ENCODE measurements at places on chromosomes 6 and 20.
A peak's percentile ranks its signal among the peaks of the same experiment; 100 is the strongest.

- no peak for DNase-seq
These were observed 411.4 kb downstream of the ESR1 start for GRCh38 chr6:152218887-152219286.

- no peak for DNase-seq
These were observed 388.4 kb upstream of the GJE1 start for GRCh38 chr6:141744194-141744925.

- no peak for DNase-seq
These were observed 8.9 kb upstream of the LKAAEAR1 start for GRCh38 chr20:64093013-64093503.

GRCh38 chr6:4017834-4018170 is 61.1 kb downstream of the FAM217A start:
- no peak for DNase-seq

GRCh38 chr6:153790876-153791473 is 248.1 kb upstream of the OPRM1 start:
- no peak for DNase-seq

GRCh38 chr6:157095569-157095968 is 227.8 kb downstream of the TMEM242 start:
- no peak for DNase-seq

- no peak for DNase-seq
These were observed 266.3 kb downstream of the CDC5L start for GRCh38 chr6:44653761-44654218.

- no peak for DNase-seq
These were observed 41.9 kb downstream of the FGD2 start for GRCh38 chr6:37047346-37047688.

DNA sequence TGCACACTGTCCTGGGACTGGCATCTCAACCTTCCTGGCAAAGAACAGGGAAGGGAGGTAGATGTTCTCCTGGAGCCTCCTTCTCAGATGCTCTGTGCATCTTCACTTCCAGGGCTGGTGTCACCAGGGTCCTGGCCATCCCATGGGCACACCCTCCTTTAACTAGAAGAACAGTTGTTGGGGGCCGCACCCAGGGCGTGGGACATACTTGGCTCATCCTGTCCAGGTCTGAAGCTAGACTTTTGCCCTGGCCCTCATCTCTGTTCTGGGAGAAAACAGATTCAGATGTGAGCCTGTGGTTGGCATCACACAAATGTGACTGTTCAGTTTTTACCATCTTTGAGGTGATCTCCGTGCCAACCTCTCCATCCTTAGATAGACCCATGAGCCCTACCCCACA is 41.6 kb downstream of the FOXC1 start:
- no peak for DNase-seq

GRCh38 chr6:34709386-34709785 is 12.8 kb upstream of the ILRUN start:
- peak; percentile 75 for DNase-seq

- no peak for DNase-seq
These were observed 153.2 kb downstream of the SH3BGRL2 start for GRCh38 chr6:79784395-79784753.

GRCh38 chr6:23511817-23512216 is 614.2 kb upstream of the NRSN1 start:
- no peak for DNase-seq

GRCh38 chr6:26739811-26740210 is 80.3 kb upstream of the ZNF322 start:
- DNase-seq = no peak

GRCh38 chr20:39049148-39049547 is 87.0 kb downstream of the DHX35 start:
- DNase-seq = no peak

- DNase-seq = no peak
These were observed 44.5 kb upstream of the DSE start for GRCh38 chr6:116326181-116326671.

DNA sequence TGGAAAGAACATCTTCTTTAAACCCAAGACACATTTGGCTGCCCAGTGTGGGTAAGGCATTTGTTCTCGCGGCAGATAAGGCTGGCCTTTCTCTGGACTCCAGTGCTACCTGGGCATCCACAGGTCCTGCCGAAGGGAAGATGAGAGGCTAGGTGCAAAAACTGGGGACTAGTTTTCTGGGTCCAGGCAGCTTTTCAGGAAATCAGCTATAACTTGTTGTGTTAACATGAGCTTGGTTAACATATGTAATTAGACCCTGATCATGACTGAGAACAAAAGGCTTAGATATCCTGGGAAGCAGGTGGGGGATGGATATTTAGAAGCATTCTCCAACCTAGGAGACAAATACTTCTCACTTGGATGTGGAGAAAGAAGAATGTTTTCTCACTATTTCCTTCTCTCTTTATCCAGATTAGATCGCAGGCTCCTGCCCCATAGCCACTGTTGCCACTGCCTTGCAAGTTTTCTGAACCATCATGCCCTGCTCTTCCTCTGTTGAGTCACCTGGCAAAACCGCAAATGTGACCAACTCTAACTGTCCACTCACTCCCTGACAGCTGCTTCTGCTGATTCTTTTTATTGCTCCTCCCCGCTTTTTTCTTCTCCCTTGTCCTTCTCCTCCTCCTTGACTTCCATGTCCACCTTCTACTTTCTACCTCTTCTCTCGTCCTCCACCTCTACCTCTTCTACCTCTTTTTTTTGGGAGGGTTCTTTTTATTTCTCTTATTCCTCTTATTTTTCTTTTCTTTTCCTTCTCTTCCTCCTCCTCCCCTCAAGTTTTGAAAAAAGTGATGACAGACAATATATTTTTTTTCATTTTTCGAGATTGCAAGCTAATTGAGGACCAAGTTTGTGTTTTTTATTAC is 258.1 kb downstream of the UTRN start:
- no peak for DNase-seq

GRCh38 chr6:38099221-38099620 is 279.7 kb downstream of the ZFAND3 start:
- no peak for DNase-seq

GRCh38 chr20:48463096-48463720 is 364.6 kb downstream of the PREX1 start:
- DNase-seq = no peak

DNA sequence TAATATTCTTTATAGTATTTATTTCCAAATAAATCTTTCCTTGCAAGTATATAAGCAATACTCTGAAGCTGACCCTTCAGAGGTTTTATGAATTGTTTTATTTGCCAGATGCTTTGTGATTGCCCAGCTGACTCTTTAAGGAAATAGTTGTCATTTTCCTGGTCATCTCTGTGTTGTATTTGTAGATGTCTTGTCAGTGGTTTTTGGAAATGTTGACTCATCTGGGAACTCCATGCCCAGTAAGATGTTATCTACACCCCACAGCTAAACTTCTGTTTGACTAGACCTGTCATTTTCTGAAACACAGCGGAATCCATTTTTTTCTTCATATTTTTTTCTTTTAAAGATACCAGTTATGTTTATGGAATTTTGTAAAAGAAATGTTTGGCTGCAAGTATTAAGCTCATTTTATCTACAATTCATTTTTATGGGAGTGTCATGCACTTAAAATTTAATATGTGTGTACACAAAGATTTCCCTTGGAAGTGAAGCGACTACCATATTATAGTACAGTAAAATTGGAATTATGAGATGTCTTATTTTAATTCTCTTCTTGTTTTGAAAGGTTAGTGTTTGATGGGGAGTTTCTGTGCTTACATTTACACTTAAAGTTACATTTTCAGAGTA is 491.0 kb downstream of the NKAIN2 start:
- no peak for DNase-seq

GRCh38 chr6:33080127-33081089 is 4.6 kb downstream of the HLA-DPB1 start:
- DNase-seq = peak; percentile 84

- no peak for DNase-seq
These were observed 143.7 kb downstream of the BTBD9 start for GRCh38 chr6:38495922-38496635.
